NCI-H446 (cell line): ENCODE measurements at places on chromosomes 1 and 21.

DNA sequence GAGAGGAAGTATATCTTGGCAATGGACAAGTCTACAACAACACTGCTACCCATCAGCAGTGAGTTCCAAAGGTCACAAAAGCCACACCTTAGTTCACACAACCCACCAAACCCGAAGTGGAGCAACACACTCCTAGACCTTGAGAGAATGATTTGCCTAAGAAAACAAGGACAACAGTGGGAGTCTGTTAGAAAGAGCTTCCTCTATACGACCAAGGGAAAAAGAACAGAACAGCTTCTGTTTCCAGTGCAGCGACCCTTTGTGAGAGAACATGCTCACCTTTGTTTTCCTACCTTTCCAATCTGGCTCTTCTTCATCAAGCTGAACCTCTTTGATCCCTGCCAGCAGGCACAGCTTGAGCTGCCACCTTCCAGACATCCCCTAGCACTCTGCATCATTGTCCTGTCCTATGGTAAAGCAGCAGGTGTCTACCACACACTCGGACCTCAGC lies 56.7 kb upstream of the PALMD start:
- DNase-seq = no peak

- no peak for DNase-seq
Observed at GRCh38 chr1:119893238-119893791, 3.0 kb downstream of the ADAM30 start.

- no peak for DNase-seq
Observed at GRCh38 chr1:175887521-175887920, 144.1 kb upstream of the TNR start.

GRCh38 chr21:20721151-20721550 lies 277.1 kb upstream of the NCAM2 start:
- DNase-seq = no peak

DNA sequence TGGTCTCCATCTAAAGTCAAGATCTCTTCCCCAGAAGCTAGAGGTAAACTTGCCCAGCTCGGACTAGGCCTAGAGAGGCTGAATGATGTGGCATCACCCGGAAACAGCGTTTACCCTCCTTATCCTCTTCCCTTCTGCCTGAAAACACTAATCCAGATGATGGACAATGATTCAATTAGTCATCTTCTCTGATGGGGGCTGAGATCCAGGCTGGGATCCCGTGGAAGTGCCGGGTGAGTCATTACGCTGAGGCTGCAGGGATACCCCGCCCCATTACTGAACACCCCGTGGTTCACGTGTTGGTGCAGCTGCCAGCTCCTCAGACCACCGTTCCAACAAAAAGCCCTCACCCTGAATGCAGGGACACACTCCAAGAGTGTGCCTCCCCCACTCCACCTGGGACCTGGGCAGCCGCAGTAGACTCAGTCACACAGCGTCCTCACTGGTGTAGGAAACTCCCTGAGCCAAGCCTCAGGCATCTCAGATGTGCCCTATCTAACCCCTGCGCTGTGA lies 2.0 kb downstream of the S100A6 start:
- DNase-seq = peak; percentile 77

DNA sequence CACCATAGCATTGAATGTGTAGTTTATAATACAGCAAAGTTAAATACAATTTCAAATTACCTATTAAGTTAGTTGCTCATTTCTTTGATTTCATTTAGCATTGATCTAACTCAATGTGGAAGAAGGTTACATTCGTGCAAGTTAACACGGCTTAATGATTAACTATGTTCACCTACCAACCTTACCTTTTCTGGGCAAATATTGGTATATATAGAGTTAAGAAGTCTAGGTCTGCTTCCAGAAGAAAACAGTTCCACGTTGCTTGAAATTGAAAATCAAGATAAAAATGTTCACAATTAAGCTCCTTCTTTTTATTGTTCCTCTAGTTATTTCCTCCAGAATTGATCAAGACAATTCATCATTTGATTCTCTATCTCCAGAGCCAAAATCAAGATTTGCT lies at the start of gene ANGPTL3:
Gene ANGPTL3, plus strand, starts transcription at position 240 of the 400 bp plus-strand sequence. Its CDS starts 47 bp downstream, at position 287.
- no peak for DNase-seq

DNA sequence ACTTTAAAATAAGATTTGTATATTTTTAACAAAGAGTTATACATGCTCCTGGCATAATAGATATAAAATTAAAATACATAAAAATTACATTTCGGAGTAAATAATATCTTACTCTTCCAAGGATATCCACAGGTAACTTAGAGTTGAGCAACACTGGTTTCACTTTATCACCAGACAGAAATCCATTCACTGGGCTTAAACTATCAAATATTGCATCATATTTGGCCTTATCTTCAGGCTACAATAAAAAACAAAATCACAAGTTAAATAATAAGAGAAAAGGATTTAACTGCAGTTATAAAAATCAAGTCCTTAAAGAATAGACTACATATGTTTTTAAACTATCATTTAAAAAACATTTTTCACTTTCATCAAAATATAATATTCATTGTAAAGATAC lies 55.5 kb downstream of the EPS15 start:
- DNase-seq = no peak

DNA sequence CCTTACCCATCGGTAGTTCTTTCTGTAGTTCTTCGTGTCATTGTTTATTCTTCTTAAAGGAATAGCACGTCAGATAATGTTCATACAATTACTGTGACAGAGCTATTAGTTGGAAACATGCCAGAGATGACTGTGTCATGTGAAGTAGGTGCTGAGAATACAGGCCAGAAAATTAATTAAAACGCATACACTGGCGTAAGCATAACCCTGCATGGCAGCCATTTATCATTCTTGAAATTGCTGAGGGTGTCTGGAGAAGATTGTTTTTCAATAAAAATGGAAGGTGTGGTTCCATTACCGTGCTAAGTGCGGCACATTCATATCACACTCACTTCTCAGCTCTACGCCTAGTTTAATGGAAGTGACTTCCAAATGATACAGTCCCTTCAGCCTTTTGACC lies 7.8 kb downstream of the ETS2 start:
- DNase-seq = no peak

- DNase-seq = no peak
Observed at GRCh38 chr1:78408192-78408591, 82.6 kb upstream of the PTGFR start.

GRCh38 chr21:38448671-38449385 lies 49.4 kb downstream of the ERG start:
- DNase-seq = no peak

DNA sequence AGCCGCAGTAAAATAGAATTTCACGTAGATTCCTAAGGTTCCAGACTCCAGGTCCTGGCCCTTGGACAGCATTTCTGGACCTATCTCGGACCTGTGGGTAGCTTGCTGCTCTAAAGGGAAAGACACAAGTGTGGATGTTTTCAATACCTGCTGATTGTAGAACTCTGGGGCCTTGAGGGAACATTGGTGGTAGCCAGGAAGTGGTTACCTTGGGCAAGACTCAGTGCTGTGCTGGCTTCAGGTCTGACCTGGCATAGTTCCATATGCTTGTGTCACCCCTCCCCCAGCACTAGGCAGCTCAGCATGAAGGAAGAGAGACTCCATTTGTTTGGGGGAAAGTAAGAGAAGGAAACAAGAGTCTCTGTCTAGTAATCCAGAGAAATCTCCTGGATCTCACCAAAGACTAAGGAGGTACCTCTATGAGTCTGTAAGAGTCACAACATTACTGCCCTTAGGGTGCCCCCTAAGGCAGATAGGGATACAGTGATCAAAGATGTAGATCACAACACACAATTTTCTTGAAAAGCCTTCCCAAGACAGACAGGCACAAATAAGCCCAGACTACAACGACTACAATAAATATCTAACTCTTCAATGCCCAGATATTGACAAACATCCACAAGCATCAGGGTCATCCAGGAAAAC lies 398.8 kb downstream of the TGFB2 start:
- DNase-seq = no peak

- no peak for DNase-seq
Observed at GRCh38 chr1:81510701-81511100, 290.0 kb upstream of the ADGRL2 start.

- DNase-seq = no peak
Observed at GRCh38 chr1:228655796-228656394, 79.4 kb upstream of the RHOU start.

- DNase-seq = no peak
Observed at GRCh38 chr21:26447932-26448475, 125.1 kb downstream of the CYYR1 start.

DNA sequence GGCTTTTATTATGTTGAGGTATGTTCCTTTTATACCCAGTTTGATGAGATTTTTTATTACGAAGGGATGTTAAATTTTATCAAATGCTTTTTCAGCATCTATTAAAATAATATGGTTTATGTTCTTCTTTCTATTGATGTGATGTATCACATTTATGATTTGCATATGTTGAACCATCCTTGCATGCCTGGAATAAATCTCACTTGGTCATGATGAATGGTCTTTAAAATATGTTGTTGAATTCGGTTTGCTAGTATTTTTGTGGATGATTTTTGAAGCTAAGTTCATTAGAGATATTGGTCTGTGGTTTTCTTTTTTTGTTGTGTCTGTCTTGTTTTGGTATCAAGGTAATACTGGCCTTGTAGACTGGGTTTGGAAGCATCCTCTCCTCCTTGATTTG lies 14.1 kb downstream of the GPR88 start:
- DNase-seq = no peak

GRCh38 chr1:22848405-22848804 lies 124.3 kb downstream of the LACTBL1 start:
- DNase-seq = no peak

- no peak for DNase-seq
Observed at GRCh38 chr1:152622803-152623202, at the start of gene LCE3A. Gene LCE3A (minus strand): TSS chr1:152623103. CDS start chr1:152623103, 0 bp downstream.
